ENCODE measurements at places on chromosomes 2 and 18. TPM values are rescaled to one million over a fixed set of nuclear protein-coding genes. Genes with fewer than 3 reads are reported as not detected.
A peak's percentile ranks its signal among the peaks of the same experiment; 100 is the strongest.

Gene GKN2
- total RNA-seq, result not detected

Gene GPR45
- not detected for total RNA-seq

Gene SPC25
- total RNA-seq, result 23.7 TPM

Gene RAX
- not detected for total RNA-seq

Gene CHRNA1
- total RNA-seq, result not detected

Gene B4GALT6
- 5.0 TPM for total RNA-seq

Gene CD8B2
- total RNA-seq, result 0.62 TPM

GRCh38 chr2:117785740-117786139 is 28.8 kb upstream of the DDX18 start:
- DNase-seq, result peak; percentile 35
- H3K36me3 ChIP-seq, result peaks cover 2% of the 10 kb centered on the region
- no peak overlapping the region for H3K4me3 ChIP-seq
- H3K27ac ChIP-seq, result no peak overlapping the region
- H3K4me1 ChIP-seq, result no peaks in the 10 kb centered on the region
- peaks cover 14% of the 10 kb centered on the region for H3K27me3 ChIP-seq

DNA sequence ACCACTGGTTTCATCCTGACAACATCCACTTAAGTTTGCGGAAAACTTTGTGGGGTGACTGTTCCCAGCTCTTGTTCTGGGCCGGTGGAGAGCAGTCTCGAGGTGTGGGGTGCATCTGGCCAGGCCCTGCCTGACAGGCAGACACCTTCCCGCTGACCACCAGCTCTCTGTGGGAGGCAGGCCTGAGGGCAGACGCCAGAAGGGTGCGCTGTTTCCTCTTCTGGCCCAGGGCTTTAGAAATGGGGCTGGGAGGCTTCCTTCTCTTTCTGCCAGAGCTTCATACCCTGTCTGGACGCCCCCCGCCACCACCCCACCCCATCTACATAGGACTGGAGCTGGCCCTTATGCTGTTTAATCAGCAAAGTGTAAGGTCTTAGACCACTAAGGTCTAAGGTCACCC is 263.8 kb downstream of the LOXHD1 start:
- no peaks in the 10 kb centered on the region for H3K4me1 ChIP-seq
- no peak overlapping the region for H3K4me3 ChIP-seq
- no peaks in the 10 kb centered on the region for H3K36me3 ChIP-seq

- peaks cover 6% of the 10 kb centered on the region for H3K27me3 ChIP-seq
- H3K4me1 ChIP-seq, result peaks cover 90% of the 10 kb centered on the region
- peak overlapping the region; percentile 68 for H3K4me3 ChIP-seq
- DNase-seq, result no peak
Observed at GRCh38 chr2:136359121-136359965, 241.4 kb upstream of the CXCR4 start.

DNA sequence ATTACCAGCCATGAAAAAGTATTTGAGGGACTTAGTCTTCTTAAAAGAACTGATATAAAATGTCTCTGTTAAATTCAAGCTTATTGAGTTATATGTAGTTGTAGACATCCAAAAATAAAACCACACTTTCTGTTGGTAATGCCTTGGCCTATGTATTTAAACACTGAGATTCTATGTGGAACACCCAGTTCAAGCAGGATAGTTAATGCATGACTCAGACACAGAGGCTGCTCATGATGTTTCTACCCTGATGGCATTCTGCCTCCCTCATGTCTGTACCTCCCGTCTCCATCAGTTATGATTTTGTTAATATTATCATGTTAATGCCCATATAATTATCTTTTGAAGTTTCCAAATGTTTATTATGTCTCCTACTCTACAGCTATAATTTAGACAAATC is 164.5 kb downstream of the XIRP2 start:
- H3K27me3 ChIP-seq, result no peaks in the 10 kb centered on the region
- H3K36me3 ChIP-seq, result no peaks in the 10 kb centered on the region
- no peaks in the 10 kb centered on the region for H3K4me1 ChIP-seq
- no peak overlapping the region for H3K4me3 ChIP-seq
- H3K27ac ChIP-seq, result no peak overlapping the region

GRCh38 chr2:203673933-203674332 is 32.5 kb upstream of the CD28 start:
- H3K36me3 ChIP-seq, result peaks cover 3% of the 10 kb centered on the region
- DNase-seq, result peak; percentile 64
- peaks cover 34% of the 10 kb centered on the region for H3K4me1 ChIP-seq
- H3K27me3 ChIP-seq, result no peaks in the 10 kb centered on the region

DNA sequence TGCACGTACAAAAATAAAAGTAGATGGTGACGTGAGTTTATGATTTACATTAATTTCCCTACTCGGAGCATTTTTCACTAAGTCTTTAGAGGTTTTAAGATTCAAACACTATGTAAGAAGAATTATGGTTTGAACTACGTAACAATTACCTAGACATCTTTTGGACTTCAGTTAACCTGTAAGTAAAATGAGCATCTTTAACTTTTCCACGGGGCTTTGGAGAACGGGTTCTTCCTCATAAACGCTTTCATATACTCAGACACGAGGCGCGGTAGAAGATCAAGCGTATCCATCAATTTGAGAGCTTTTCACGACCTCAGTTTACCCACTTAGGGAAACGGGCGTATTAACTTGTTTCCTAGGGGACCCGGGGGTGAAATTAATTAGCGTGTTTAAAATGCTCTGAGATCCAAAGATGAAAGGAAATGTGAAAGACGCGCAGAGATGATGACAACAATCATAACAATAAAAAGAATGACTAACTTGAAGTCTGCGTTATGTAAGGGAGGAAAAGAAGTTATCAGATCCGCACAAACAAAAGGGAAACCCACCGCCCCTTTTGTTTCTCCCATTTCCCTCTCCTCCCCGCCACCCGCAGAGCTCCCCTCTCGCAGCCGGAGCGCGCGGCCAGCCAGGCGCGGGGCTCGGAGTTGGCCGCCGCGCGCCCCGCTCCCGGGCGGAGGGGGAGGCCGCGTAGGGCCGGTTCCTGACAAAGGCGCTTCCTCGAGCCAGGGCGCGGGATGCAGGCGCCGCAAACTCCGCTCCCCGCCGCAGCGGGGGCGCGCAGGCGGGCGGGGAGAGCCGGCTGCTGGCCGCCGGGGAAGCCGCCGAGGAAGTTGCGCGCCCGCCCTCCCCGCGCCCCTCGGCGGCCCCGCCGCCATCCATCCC is 807 bp downstream of the PELI1 start:
- peaks cover 10% of the 10 kb centered on the region for H3K36me3 ChIP-seq
- peak overlapping the region; percentile 92 for H3K4me3 ChIP-seq
- H3K27ac ChIP-seq, result peak overlapping the region; percentile 98
- DNase-seq, result peak; percentile 45

DNA sequence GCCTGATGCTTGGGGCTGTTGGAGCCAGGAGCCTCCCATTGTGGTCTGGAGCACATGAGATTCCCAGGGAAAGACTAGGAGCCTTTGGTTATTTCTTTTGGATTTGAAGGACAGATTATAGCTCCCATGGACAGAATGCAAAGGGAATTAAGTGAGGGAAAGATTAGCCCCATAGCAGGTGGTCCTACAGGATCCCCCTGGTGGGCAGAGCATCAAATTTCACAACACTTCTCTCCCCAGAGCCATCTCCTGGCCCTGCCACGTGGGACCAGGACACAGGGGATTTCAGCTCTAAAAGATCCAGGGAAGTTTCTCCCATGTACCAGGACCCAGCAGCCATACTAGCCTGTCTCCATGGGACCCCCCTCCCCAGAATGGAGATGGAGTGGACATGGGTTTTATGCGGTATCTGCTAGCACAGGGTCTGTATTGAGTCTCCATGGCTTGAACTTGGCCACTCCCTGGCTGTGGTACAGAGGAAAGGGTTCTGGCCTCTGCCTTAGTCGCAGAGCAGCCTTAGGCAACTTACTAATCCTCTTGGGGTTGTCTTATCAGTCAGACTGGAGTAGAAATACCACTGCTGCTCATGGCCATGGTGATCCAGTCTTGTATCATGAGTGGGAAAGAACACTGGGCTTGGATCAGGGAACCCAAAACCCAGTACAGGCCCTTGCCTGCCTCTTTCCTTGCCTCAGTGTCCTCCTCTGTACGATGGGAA is 6.8 kb upstream of the PLB1 start:
- no peak overlapping the region for H3K27ac ChIP-seq
- H3K4me1 ChIP-seq, result peaks cover 12% of the 10 kb centered on the region
- H3K4me3 ChIP-seq, result no peak overlapping the region
- no peaks in the 10 kb centered on the region for H3K36me3 ChIP-seq
- peaks cover 9% of the 10 kb centered on the region for H3K27me3 ChIP-seq

DNA sequence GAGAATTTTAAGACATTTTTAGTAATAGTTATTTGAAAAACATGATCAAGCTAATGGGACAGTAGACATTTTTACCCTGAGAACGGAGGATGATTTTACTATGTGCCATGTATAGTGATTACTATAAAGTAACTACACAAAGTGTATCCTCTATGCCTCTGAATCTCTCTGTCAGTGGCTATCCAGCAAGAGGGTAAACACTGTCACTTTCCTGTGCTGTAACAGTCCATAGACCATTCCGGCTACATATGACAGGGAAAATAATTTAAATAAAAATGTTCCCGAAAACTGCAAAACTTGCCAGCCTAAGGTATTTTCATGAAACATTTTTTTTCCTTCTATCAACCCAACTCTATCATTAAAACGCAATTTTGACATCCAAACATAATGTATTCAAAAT is 1632.2 kb upstream of the ACVR2A start:
- H3K36me3 ChIP-seq, result no peaks in the 10 kb centered on the region
- no peaks in the 10 kb centered on the region for H3K4me1 ChIP-seq
- H3K27me3 ChIP-seq, result no peaks in the 10 kb centered on the region
- no peak overlapping the region for H3K27ac ChIP-seq

- DNase-seq, result no peak
- peaks cover 16% of the 10 kb centered on the region for H3K27me3 ChIP-seq
- no peak overlapping the region for H3K27ac ChIP-seq
Observed at GRCh38 chr2:17835516-17835915, 19.3 kb downstream of the MSGN1 start.

GRCh38 chr2:180644709-180645108 is 335.7 kb upstream of the UBE2E3 start:
- H3K27me3 ChIP-seq, result no peaks in the 10 kb centered on the region
- H3K36me3 ChIP-seq, result no peaks in the 10 kb centered on the region
- no peak overlapping the region for H3K27ac ChIP-seq
- no peak overlapping the region for H3K4me3 ChIP-seq

DNA sequence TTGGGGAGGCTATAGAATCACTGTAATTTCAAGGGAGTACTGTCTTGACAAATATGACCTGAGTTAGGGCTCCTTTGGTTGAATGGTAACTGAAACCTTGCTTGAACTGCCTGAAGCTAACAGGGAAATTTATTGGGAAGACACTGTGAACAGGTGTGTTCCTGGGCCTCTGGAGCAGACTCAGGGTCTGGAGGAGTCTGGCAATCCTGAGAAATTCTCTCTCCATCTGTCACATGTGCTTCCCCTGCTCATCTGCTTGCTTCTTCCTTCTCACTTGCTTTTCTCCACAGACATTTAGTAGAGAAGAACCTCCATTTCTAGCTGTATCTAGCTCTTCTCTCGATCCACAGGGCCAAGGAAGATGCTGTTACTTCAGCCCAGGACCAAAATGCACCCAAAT is 476.5 kb downstream of the LRP1B start:
- no peaks in the 10 kb centered on the region for H3K4me1 ChIP-seq
- no peak for DNase-seq
- no peaks in the 10 kb centered on the region for H3K27me3 ChIP-seq
- no peak overlapping the region for H3K4me3 ChIP-seq

DNA sequence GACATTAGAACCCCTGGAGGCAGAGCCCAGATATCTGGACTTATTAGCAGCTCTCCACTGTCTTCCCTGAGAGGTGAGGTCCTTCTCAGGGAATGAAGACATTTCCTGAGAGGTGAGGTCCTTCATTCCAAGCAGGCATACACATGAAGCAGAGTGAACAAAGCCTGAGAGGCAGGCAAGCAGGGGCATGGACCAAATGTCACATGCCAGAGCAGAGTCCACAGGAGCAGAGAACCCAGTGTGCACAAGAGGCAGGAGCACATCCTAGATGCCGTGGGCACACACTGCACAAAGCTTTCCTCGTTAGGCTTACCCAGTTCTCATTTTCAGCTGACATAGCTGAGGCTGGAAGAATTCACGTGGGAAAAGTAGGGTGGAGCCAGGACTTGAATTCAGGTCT is 759.9 kb upstream of the HS6ST1 start:
- no peaks in the 10 kb centered on the region for H3K36me3 ChIP-seq
- no peak overlapping the region for H3K27ac ChIP-seq
- no peaks in the 10 kb centered on the region for H3K4me1 ChIP-seq
- no peak for DNase-seq
- no peaks in the 10 kb centered on the region for H3K27me3 ChIP-seq

DNA sequence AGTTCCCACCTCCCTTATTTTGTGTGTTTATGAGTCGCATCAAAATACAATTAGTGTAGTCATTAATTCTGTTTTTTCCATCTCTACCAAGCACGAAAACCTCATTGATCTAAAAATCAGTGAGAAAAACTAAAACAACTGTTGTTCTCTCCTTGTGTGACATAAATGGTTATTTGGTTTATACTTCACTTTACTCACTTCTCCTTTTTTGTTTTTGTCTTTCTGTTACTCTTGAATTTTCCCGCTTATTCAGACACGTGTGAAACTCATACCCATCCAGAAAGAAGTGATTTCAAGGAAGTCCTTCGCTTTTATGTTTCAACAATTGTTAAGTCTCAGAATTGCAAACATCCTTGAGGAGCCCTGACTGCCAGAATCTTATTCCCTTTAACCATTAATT is 121.6 kb downstream of the EML6 start:
- no peaks in the 10 kb centered on the region for H3K36me3 ChIP-seq
- H3K4me1 ChIP-seq, result no peaks in the 10 kb centered on the region
- no peak for DNase-seq
- H3K27me3 ChIP-seq, result no peaks in the 10 kb centered on the region
- no peak overlapping the region for H3K27ac ChIP-seq

DNA sequence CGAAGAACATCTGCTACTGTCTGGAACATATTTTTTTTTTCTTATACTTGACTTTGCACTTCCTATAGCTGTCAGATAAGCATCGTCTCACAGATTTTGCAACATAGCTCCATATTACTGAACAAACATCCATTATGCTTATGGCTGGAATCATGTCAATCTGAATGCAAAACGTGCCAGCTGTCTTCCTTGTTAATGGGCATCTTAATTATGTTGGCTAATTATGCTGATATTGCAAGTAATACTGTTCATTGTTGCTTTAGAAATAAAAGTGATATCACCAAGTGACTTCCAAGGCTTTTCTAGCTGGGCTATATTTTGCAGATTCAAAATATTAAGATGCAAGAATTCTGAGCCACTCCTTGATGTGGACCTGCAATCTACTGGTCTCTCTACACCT is 176.8 kb downstream of the ARL4C start:
- no peaks in the 10 kb centered on the region for H3K27me3 ChIP-seq
- no peaks in the 10 kb centered on the region for H3K36me3 ChIP-seq
- no peak for DNase-seq
- H3K4me3 ChIP-seq, result no peak overlapping the region
- peaks cover 37% of the 10 kb centered on the region for H3K4me1 ChIP-seq
- H3K27ac ChIP-seq, result no peak overlapping the region

- DNase-seq, result no peak
- peaks cover 8% of the 10 kb centered on the region for H3K27me3 ChIP-seq
- H3K36me3 ChIP-seq, result no peaks in the 10 kb centered on the region
- peaks cover 11% of the 10 kb centered on the region for H3K4me1 ChIP-seq
Observed at GRCh38 chr2:10433947-10434885, 13.9 kb downstream of the ODC1 start.

- H3K4me1 ChIP-seq, result peaks cover 16% of the 10 kb centered on the region
- no peaks in the 10 kb centered on the region for H3K36me3 ChIP-seq
Observed at GRCh38 chr18:910247-910646, 5.6 kb downstream of the ADCYAP1 start.

Measured in activated T-cell treated with anti-CD3 and anti-CD28 coated beads, Interleukin-2, amount 50 U/mL, for 72 hours (primary cell).